ENCODE measurements at places on chromosomes 3 and 15.

GRCh38 chr3:186998937-186999368 is 68.6 kb downstream of the ST6GAL1 start:
- DNase-seq, result no peak

DNA sequence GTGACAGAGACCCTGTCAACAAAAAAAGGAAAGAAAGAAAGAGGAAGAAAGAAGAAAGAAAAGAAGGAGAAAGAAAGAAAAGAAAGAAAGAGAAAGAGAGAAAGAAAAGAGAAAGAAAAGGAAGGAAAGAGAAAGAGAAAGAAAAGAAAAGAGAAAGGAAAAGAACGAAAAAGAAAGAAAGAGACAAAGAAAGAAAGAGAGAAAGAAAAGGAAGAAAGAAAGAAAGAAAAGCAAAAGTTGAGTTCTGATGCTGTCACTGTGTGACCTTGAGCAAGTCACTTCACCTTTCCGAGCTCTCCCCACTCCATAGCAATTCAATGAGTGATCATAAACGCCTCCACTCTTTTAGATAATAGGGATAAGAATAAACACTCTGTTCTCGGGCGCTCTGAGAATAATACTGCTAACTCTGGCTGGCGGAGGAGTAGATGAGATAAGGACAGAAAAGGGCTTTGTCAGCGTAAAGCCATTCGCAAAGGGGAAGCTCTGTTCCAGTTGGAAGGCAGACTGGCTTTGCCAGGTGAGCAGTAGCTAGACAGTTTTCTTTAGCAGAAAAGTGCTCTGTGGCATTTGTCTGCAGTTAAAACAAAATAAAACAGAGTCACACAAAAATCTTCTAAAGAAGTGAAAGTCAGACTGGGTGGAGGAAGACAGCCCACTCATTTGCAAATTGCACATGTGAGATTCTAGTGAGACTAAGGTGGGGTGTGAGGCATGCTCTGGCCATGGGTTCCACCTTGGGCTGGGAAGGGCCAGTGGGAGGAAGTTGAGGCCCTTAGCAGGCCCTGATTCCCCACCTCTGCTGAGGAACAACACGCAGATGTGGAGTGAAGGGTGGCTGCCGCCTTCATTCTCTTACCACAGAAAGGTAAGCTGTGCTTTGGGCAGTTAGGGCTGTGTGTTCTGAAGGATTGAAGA is 9.6 kb upstream of the FLNB start:
- no peak for DNase-seq

DNA sequence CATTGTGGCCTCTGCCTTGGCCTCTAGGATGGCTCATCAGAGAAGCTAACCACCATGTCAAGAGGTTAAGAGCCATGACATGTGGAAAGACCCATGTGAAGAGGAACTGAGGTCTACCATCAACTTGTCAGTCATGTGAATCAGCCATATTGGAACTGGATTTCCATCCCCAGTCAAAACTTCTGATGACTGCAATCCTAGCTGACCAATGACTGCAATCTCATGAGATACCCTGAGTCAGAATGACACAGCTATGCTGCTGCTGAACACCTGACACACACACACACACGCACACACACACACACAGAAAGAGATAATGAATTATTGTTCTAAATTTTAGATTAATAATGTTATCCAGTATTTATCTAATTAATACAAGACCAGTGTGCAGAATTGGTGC is 337.5 kb upstream of the LMCD1 start:
- no peak for DNase-seq

- no peak for DNase-seq
These were observed 29.7 kb upstream of the KLF13 start for GRCh38 chr15:31296646-31297574.

DNA sequence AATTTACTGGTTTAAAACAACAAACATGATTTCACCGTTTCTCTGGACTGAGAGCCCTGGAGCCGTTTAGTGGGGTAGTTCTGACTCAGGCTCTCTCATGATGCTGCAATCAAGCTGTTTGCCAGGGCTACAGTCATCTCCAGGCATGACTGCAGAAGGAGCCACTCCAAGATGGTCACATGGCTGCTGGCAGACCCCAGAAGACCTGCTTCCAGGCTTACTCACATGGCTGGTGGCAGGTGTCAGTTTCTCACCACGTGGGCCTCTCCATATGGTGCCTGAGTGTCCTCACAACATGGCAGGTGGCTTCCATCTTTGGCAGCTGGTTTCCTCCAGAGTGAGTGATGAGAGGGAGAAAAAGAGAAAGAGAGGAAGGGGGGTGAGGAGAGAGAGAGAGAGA is 378.3 kb upstream of the RGMA start:
- DNase-seq, result no peak

All from activated T-cell treated with anti-CD3 and anti-CD28 coated beads for 48 hours (primary cell).